Right renal cortex interstitium (tissue), 3 donors: ENCODE measurements at places on chromosomes 3 and 15.

DNA sequence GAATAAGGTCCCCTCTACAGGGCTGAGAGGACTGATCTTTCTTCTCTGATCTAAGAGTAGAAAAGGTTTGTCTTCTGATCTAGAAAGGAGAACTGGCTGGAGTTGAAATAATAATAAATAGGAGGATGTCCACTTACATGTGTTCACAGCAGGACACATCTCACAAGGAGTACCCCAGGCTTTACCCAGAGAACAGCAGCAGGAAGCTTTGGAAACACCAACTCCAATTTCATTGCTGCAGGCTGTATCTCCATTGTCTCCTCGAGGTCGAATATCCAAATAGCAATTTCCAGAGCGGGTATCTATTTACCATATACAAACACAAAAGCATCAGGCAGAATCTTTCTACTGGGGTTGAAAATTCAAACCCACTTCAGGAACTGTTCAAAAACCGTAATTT is 136.6 kb downstream of the DUT start:
- DNase-seq = no peak

DNA sequence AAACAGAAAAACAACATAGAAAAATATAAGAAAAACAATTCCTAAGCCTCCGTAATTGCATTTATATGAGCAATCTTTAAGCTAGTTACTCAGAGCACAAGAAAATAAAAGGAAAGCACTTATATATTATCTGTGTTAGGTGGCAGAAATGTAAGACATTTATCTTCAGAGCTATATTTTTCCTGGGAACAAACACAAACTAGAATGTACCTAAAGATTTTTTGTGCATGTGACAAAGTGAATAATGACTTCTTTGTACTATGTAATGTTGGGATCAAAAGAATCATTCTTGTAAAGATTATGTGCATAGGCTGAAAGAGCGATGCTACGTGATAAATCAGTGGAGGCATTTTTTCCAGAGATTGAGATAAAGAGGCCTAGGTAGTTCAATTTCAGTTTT is 111.3 kb upstream of the GMNC start:
- DNase-seq = no peak

DNA sequence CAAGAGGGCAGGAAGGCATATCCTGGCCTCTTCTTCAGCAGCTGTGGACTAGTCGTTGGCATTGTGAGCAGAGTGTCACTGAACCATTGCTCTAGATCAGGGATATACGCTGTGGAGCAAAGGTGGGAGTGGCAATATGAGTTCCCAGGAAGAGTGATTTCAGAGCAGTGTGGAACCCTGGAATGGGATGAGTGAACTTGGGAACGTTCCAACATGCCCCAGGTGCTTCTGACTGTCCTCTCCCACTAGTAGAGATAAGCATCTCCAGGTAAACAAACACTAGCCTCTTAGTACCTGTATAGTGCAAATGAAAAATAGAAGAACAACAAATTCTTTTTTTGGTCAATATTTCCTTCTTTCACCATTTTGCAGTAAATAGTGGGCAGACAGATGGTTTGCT is 123.6 kb upstream of the VEPH1 start:
- no peak for DNase-seq

DNA sequence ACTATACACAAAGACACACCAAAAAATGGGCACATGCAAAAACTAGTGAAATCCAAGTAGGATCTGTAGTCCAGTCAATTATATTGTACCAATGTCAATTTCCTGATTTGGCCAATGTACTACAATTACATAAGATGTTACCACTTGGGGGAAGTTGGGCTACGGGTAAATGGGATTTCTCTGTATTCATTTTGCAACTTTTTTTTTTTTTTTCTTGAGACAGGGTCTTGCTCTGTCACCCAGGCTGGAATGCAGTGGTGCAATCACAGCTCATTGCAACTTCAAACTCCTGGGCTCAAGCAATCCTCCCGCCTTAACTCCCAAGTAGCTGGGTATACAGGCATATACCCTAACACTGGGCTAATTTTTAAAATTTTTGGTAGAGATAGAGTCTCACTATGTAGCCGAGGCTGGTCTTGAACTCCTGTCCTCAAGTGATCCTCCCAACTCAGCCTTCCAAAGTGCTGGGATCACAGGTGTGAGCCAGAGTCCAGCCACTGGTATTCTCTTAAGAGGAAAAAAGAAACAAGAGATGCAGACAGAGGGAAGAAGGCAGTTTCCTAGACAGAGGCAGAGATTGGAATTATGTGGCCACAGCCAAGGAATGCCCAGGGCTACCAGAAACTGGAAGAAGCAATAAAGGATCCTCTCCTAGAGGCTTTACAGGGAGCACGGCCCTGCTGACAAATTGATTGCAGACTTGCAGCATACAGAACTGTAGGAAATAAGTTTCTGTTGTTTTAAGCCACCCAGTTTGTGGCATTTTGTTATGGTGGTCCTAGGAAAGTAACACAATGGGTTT is 33.3 kb downstream of the TFDP2 start:
- DNase-seq = no peak

DNA sequence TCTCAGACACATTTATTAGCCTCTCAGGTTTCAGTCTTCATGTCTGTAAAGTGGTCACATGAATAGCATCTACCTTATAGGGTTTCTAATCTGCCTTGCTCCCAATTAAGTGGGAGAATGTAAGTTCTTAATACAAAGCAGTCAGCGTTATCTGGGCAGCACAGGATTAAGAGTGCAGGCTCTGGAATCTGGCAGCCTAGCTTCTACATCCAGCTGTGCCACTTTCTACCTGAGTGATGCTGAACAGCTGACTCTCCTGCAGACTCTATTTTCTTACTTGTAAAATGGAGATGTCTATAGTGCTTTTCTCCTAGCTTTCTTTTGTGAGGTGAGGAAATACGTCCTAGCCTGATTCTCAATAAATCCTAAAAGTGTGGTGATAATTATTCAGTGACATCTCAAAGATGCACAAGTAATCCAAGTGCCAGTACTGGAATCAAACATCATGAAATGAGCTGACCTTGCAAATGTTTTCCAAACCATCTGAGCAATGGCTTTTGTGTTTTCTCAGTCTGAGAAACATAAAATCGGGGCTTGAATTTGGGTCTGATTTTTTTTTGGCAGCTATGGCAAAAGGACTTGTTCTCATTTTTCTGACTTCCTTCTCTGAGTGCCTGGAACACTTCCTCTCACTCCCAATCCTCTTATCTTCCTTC is 232.2 kb upstream of the FEZF2 start:
- no peak for DNase-seq

- DNase-seq = no peak
Measured at GRCh38 chr3:9884555-9885165, 4.6 kb upstream of the CIDEC start.

DNA sequence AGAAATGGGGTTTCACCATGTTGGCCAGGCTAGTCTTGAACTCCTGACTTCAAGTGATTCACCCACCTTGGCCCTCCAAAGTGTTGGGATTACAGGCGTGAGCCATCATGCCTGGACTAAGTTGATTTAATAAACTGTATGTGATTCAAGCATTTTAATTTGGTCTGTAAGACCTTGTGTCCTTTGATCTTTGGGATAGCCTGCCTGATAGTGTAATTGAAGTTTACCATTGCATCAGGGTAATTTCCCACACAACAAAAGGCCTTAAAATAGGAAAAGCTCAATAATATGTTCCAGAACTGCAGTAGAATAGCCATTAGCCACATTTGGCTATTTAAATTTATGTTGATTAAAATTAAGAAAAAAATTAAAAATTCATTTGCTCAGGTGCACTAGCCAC is 25.2 kb upstream of the DENND6A start:
- no peak for DNase-seq

GRCh38 chr3:127393131-127393820 is 105.4 kb upstream of the PRR20G start:
- no peak for DNase-seq

GRCh38 chr3:119257654-119258410 is 17.2 kb upstream of the B4GALT4 start:
- DNase-seq = no peak

DNA sequence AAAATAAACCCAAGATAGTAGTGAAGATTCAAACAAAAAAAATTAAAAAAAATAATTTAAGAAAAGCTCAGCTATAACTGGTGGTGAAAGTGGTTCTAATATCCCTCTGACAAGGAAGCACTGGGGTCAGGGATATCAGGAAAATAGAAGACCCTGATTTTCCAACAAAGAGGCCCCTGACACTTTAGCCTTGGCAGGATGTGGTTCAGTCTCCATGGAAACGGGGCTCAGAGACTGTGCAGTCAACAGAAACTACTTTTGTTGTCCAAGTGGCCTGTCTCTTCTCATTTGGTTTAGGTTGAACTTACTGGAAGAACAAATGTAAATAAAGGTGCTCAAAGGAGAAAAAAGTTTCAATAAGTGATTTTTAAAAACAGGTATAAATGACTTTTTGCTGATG is 27.2 kb downstream of the INTS14 start:
- peak; percentile 9 for DNase-seq

- no peak for DNase-seq
Measured at GRCh38 chr15:39086641-39087040, 494.2 kb upstream of the THBS1 start.

GRCh38 chr15:75732809-75733451 is 20.3 kb upstream of the CSPG4 start:
- no peak for DNase-seq

- no peak for DNase-seq
Measured at GRCh38 chr3:41960826-41961750, 815 bp downstream of the ULK4 start.

DNA sequence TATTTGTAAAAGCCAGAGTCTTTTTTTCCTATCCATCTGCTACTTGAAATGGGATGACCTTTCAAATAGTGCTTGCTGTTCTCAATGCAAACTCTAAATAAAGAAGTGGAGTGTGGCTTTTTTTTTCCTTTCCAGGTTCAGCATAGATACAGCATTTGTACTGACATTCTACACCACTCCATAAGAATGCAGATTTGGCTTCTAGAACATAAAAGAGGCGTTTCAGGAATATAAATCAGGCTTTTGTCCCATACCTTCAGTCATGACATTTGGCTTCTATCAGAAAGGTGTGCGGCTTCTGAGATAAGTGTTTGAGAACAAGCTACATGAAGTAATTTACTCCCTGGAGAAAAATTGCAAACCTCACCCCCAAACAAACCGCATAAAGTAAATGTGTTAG is 553.1 kb downstream of the FHIT start:
- DNase-seq = no peak

- DNase-seq = no peak
Measured at GRCh38 chr15:89630260-89630659, 25.0 kb downstream of the KIF7 start.

- DNase-seq = no peak
Measured at GRCh38 chr15:96058103-96058851, 272.2 kb upstream of the NR2F2 start.

DNA sequence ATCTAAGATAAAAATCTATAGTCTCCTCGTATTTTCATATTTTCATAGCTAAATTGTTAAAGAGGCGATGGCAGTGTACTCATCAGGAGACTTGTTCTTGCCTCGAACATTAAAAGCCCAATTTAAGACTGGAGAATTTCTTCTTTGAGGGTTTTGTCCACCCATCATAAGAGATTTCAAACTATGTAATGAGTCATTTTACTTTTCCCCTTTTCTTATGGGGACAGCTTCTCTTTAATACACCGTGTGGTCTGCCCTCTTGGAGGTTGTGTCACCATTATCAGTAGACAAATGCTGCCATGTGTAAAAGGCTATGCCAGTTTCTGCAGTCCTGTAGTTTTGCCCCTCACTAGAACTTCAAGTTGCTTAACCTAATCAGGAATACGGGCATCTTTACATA is 16.9 kb downstream of the TGFBR2 start:
- DNase-seq = no peak

GRCh38 chr3:148792516-148792915 is 35.1 kb upstream of the CPB1 start:
- DNase-seq = no peak

- DNase-seq = no peak
Measured at GRCh38 chr3:117016378-117016777, 306.8 kb downstream of the TUSC7 start.

DNA sequence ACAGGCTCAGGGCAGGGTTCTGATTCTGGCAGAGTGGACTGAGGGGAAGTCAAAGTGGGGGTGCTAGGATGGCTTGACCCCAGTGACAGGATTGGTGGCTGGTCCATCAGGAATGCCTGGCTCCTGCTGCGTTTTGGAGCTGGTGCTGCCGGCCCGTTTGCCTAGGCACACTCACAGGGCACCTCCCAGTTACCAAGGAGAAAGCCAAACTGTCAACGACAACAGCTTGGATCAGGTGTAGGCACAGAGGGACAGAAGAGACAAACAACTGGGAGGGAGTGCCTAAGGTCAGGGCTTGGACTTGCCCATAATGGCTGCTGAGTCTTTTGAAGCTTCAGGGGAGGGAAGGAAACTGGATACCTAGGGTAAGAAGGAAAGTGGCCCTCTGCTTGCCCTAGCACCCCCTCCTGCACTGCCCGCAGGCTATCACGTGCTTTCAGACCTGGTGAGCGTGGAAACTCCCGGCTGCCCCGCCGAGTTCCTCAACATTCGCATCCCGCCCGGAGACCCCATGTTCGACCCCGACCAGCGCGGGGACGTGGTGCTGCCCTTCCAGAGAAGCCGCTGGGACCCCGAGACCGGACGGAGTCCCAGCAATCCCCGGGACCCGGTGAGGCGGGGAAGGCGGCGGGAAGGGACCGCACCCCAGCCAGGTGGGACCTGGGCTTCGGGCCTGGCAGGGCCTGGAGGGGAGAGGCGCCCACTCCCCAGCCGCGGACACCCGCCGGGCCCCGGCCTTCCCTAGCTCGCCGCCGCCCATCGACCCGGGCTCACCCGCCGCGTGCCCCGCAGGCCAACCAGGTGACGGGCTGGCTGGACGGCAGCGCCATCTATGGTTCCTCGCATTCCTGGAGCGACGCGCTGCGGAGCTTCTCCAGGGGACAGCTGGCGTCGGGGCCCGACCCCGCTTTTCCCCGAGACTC is 5.1 kb downstream of the DUOX1 start:
- DNase-seq = no peak

DNA sequence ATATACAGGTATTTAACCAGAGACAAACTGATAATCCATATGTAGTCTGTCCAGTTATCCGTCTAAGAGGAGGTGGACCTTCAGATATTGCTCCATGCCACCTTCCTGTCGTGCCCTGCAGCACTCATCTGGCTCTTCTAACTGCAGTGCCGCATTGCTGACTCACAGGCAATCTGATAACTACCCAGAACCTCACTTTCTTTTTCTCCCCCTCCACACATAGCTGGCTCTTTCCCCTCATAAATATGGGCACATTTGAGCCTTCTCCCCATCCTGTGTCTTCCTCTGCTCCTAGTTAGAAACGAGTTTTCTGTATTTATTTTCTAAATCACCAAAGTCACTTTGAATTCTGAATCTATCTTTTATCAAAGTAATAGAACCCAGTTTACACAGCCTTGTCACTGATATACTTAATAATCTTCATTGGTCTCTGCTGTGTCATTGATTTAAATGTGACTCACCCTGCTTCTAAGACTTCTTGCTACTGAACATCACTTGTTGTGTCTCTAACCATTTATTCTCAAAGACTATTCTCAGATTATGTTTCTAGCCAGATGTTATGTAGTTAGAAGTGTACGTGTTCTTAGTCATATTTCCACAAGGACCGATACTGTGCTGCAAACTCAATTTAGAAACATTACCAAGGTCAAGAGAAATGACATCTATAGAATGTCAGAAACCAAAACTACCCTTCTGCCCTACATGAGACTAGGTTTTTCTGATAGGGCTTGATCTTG is 17.4 kb upstream of the KCNMB2 start:
- DNase-seq = no peak

GRCh38 chr3:180594631-180595558 is 7.1 kb upstream of the TTC14 start:
- no peak for DNase-seq
